HT-29 (cell line): ENCODE measurements at places on chromosomes 1 and 21. TPM values are rescaled to one million over a fixed set of nuclear protein-coding genes. Genes with fewer than 3 reads are reported as not detected.

DNA sequence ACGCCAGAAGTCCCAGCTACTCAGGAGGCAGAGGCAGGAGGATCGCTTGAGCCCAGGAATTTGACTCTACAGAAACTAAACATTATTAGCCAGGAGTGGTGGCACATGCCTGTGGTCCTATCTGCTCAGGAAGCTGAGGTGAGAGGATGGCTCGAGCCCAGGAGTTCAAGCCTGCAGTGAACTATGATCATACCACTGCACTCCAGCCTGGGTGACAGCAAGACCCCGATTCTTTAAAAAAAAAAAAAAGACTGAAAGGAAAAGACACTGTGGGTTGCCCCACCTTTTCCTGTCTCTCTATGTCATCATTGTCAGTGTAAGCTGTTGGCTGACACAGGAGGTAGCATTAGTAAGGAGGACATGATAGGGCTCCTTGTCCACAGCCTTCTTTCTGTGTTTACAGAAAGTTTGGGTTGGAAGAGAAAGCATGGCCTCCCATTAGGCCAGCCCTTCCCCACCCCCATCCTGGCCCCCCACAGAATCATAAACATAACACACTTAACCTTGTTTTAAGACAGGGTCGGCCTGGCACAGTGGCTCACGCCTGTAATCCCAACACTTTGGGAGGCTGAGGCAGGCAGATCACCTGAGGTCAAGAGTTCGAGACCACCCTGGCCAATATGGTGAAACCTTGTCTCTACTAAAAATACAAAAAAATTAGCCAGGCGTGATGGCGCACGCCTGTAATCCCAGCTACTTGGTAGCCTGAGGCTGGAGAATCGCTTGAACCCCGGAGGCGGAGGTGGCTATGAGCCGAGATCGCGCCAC is 20.6 kb upstream of the RCAN3 start:
- DNase-seq = no peak

- no peak for DNase-seq
Observed at GRCh38 chr21:35963920-35964451, 96.3 kb downstream of the SETD4 start.

GRCh38 chr1:160251687-160252526 is 10.4 kb downstream of the DCAF8 start:
- peak; percentile 79 for DNase-seq

The HTR6 gene
- 0.42 TPM in 1 of 2 replicates, not detected in the other for total RNA-seq
